Gastrocnemius medialis (tissue), 4 donors: ENCODE measurements at places on chromosomes 5 and 9.

GRCh38 chr5:38202741-38203140, 55.6 kb upstream of the EGFLAM start:
- no peak for DNase-seq

DNA sequence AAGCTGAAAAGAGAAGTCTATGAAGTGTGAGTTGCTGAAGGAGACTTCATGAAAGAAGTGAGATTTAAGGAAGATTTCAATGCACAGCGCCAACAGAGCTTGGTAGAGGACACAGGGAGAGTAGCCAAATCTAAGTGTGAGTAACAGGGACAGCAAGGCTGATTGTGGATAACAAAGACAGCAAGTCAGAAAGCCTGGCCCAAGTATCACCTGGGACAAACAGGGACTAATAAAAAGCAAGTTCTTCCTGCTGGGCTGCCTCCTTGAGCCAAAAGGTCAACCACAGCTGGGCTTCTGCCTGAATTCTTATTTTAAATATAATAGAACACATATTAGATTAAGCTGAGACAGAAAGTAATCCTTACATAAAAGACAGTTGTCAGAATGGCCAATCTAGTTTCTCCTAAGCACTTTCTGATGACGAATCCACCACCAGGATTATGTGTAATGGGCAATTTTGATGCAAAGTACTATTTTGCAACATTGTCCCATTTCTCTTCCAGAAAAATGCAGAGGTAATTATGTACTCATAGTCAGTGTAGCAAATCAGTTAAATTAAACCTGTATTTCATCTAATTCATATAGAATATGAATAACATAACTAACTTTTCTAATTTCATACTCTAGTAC, 73.8 kb downstream of the MAPKAP1 start:
- DNase-seq = no peak

DNA sequence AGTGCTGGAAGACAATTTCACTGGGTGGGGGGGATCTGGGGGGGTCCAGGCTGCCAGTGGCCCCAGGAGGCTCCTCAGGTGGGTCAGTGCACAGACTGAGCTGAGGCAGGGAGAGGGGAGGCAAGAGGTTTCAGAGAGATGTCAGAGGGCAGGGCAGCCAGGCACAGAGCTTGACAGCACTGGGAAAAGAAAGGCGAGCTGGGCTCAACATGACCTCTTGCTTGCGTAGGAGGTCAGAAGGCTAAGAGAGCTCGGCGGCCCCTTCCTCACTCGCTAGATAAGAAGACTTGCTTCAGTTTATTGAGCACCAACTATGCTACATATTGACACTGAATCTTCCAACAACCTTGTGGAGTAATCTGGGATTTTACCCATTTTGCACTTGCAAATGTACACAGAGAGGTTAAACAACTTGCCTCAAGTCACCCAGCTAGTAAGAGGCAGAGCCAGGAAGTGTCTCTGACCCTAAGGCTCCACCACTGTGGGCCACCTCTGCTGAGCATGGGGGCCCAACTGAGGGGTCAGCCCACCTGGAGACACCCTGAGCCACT, 3.5 kb downstream of the PDLIM7 start:
- DNase-seq = no peak

DNA sequence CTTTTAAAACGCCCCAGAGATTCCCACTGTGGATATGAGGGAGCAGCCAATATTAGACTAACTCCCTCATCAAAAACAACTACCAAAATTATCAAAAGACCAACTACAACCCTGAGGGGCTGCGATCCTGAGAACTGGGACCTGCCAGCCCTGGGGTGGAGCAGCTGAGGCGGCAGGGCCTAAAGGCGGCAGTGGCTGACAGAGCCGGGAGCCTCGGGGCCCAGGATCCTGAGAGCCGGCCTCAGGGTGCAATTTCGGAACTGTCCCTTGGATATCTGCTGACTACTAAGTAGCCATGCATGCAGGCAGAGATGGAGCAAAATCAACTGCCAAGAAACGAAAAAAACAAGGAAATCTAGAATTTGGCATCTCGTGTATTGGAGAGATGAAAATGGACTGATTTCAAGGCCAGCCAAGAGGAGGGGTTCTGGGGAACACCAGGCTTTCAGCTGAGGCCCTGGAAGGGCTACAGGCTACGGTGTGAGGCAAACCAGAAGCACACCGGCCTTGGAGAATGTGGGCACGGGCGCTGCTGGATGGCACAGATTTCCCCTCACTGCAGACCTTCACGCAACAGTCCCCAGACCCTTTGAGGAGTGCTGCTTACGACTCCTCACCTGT, 63.6 kb upstream of the UBAC1 start:
- no peak for DNase-seq

- no peak for DNase-seq
Observed at GRCh38 chr9:21904371-21904770, 89.8 kb downstream of the CDKN2A start.

- DNase-seq = no peak
Observed at GRCh38 chr5:39816156-39816845, 391.5 kb upstream of the DAB2 start.

DNA sequence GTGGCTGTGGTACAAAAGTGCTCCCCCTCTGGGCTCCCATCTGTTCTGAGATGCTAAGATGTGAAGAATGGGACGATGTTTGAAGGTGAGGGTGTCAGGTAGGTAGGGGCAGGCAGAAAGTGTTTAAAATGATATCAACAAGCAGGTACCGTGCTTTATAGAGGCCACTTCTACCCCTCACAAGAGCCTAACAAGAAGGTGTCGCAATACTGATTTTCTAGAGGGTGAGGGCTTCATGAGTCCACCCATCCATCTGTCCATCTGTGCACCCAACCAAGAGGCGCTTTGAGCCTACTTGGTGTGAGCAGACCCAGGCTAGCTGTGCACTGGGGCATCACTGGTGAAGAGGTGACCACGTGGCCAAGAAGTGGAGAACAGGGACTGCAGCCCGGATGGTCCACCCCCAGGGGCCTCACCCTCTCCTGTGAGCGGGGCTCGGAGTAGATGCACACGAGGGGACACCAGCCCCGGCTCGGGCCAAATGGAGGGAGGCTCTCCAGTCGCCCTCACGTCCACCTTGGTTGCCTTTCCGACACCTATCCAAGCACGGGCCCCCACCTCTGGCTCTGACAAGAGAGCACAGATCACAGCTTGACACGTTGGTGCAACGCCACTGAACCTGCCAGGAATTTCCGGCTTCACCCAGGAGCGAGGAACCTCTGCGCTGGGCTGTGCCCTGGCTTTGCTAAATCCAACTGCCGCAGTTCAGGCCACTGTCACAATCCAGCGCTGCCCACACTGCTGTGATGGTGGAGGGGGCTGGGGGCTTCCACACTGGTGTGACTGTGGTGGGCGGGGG, 34.5 kb downstream of the CRB2 start:
- no peak for DNase-seq

GRCh38 chr5:124297826-124298225, 448.6 kb downstream of the ZNF608 start:
- no peak for DNase-seq

DNA sequence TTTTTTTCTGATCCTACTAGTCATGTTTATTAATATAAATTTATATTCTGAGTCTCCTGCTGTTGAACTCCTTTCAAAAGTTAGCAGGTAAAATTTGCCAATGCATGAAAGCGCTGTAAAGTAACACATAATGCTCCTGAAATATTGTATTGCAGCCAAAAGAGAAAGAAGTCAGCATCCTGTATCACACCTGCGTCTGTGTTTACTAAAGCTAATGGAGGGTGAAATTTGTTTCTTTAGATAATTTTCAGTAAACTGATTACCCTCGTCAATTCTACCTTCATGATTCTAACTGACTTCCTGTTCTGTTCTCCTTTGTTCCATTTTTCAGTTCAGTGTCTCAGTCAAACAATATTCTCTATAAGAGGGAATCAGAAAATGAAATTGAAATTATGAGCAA, 415.4 kb downstream of the CDH9 start:
- DNase-seq = no peak

DNA sequence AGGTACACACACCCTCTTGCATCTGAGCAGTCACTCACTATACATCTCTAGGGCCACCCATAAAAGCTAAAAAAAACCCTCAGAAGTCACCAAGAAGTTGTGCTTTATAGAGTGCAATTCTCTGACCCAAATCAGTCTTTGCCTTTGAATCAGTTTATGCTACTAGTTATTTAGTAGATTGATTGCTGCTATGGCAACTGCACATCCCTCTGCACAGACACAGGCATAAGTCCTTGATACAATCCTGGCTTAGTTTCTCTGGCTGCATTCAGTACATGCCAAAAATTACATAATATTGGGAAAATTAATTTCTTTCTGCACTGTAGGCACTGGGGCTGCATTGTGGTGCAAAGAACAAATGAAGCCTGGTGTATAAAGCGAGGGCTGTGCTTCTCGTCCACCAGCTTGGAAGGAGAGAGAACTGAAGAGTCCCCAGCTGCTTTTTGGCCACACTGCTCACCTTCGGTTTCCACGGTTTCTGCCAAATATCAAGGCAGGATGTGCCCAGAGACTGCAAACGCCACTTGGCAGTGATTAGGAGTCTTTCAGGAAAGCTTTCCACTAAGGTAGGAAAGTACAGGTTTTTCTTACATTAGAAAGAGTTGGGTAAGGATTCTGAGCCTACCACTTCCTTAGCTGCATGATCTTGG, 258.4 kb downstream of the ELAVL2 start:
- DNase-seq = no peak

- peak; percentile 3 for DNase-seq
Observed at GRCh38 chr5:132474131-132474723, 16.3 kb downstream of the IRF1 start.

DNA sequence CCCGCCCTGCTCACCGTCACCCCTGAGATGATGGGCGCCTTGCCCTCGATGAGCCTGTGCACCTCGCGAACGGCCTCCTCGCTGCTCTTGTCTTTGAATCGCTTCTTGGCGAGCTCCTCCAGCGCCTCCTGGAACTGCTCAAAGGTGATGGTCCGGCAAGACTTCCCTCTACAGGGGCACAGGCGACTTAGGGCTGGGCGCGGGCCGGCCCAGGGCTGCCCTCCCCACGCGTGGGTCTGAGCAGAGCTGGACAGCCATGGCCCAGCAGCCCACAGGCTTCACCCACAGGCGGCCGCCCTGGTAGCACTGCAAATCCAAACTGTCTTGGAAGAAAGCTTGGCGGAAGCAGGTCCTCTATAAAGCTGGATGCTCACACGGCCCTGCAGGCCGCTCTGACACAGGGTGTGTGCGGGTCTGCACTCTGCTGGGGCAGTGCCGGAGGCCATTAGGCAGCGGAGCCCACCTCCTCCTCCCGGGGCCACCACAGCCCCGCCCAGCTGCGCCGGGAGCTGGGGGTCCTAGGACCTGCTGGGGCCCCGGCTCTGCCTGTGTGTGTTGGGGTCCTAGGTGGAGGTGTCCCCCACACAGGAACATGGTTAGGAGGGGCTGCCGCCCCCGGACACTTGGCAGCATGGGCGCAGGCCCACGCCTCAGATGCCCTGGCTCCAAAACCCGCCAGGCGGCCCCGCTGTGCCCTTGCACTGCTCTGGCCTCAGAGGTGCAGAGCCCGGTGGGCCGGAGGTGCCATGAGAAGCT, 27.0 kb downstream of the TPPP start:
- no peak for DNase-seq

- no peak for DNase-seq
Observed at GRCh38 chr5:14445013-14445412, 136.6 kb upstream of the OTULINL start.

DNA sequence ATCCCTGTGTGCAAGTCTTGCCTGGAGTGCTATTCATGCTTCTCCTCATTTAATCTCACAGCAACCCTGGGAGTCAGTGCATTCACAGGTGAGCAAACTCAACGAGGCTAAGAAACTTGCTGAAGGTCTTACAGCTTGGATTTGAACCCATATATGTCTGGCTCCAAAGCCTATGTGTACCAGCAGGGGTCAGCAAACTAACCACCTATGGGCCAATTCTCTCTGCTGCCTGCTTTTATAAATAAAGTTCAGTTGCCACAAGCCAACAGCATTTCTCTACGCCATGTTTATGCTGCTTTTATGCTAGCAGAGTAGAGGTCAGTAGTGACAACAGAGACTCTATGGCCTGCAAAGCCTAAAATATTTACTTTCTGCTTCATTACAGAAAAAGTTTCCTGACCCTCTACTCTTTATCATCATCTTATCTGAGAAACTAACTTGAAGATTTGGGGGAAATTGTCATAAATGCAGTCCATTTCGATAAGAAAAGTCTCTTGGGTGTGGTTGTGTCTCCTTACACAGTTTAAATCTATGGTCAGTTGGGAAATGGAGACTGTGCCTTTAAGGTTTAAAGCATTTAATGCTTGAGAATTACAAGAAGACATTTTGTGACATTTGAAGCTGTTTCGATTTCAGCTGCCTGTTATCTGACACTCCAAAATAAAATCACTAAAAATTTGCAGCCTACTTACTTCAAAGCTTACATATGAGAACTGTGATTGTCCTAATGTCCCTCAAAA, 137.7 kb downstream of the PRELID2 start:
- no peak for DNase-seq

GRCh38 chr5:128966846-128967245, 1.6 kb downstream of the SLC27A6 start:
- no peak for DNase-seq

GRCh38 chr5:103128202-103128601, 8.1 kb downstream of the PPIP5K2 start:
- no peak for DNase-seq

- DNase-seq = no peak
Observed at GRCh38 chr5:78472469-78473106, 112.2 kb downstream of the SCAMP1 start.
